ENCODE measurements at places on chromosomes 5 and 9.

- no peak for DNase-seq
Observed at GRCh38 chr5:112064271-112064701, 307.3 kb upstream of the NREP start.

DNA sequence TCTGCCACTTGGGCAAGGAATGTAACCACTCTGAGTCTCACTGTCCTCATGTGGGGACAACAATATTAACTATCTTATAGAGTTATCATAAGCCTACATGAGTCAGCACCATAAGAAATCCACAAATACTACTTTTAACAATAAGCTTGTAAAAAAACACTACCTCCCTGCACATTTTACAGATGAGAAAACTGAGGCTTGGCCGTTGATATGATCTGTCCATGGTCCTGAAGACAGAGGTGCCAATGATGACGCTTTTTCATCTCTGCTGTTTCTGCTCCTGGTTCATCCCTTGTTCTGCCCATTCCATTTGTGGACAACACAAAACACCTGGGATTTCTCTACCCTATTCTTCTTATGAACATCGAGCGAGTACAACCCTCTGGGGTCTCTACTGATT lies 23.4 kb upstream of the STRBP start:
- no peak for DNase-seq

GRCh38 chr5:67020096-67020615 lies 176.4 kb downstream of the CD180 start:
- no peak for DNase-seq

DNA sequence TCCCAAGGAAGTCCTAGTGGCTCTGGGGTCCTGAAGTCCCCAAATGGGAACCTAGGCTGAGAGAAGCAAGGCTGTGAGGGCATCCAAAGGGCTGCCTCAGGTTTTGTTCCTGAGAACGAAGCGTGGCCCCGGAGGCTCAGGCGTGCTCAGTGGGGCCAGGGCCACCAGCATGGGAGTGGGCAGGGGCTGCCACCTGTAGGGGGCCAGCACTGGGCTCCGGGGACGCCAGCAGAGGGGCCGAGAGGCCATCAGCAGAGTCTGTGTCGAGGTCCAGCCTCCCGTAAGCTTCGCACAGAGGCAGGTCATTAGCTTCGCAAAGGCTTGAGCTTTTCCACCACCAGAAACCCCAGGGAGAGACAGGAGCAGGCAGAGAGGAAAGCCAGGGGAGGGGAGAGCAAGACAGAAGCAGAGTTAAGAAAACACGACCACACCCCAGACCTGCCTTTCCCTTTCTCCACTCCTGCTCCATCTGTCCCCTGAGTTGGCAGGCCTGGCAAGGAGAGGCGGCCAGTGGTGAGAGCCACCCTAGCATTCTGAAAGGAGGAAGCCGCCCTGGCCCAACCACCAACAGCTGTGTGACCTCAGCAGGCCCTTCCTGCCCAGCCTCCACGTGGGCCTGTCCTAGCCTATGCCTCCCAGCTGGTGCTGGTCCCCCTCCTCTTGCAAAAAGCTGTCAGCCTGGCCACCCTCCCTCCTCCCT lies 5.5 kb upstream of the SURF6 start:
- DNase-seq, result no peak

DNA sequence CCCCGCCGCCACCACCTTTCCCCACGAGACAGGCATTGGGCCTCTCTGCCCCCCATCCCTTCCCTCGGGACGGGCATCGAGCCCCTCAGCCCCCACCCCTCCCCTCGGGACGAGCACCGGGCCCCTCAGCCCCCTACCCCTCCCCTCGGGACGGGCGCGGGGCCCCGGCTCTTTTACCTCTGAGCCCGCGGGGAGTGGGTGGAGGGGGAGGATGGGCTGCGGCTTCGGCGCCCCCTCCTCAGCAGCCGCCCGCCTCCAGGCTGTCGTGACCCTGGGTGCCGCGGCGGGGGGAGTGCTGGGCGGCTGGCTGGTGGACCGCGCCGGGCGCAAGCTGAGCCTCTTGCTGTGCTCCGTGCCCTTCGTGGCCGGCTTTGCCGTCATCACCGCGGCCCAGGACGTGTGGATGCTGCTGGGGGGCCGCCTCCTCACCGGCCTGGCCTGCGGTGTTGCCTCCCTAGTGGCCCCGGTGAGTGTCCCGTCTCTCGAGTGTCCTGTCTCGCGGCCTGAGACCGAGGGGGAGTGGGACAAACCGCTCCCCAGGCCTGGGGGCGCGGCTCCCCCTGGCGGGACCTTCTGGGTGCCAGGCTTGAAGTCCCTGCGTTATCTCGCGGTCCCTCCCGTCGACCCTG lies 791 bp downstream of the SLC2A8 start:
- peak; percentile 47 for DNase-seq

- no peak for DNase-seq
Observed at GRCh38 chr5:140267559-140268018, 35.3 kb downstream of the PFDN1 start.

DNA sequence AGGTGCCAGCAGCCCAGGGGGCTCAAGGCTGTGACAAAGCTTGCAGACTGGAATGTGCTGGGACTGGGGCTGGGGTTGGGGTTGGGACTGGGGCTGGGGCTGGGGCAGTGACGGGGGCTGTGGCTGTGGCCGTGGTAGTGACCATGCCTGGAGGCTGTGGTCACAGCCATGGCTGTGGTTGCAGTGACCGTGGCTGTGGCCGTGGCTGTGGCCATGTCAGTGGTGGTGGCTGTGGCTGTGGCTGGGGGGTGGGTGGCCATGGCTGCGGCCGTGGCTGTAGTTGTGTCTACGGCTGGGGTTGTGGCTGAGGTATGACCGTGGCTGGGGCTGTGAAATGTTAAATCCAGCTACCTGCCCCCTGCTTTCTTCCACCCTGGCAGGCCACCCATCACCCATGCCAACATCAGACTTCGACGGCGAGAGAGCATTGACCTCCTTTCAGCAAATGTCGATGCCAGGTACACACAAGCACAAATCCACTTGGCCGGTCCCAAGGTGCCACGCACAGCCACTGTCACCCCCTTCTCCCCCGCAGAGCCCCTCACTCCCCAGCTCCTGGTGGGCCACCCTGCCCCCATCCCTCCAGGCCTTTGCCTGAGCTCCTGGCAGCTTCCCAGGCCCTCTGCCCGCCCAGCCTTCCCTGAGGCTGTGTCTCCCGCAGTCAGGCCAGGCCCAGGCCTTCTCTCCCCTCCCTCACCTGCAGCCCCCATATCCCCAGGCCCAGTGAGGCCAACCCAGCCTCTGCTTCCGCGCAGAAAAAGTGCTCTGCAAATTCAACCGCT lies 15.3 kb downstream of the LCN9 start:
- DNase-seq, result no peak

DNA sequence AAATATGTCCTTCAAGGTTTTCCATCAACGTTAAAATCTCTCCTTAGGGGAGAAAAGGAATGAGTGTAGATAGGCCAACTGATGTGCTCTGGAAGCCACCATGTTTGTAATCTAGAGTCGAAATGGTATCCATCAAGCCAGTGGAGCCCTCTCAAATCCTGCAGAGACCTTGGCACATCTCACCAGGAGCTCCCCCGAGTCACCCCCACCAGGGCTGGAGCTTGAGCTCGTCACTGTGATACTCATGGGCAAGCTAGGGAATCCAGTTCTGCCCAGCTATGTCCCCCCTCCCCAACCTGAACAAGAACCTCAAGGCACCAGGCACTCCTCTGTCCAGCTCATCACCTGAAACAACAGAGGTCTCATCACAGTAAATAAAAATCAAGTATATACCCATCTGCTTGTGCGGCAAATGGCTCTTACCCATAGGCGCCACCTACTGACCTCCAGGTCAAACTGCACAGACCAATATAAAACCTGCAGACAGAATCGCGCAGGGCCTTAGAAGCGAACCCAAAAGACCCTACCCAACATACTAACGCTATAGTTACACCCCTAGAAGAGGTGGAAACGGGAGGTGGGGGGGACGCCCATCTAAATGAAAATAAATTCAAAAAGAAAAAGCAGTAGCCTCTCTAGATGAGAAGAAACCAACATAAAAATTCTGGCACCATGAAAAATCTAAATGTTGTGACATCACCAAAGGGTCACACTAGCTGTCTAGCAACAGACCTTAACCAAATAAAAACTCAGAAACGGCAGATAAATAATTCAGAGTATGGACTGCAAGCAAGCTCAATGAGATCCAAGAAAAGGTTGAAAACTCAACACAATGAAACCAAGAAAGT lies 75.0 kb downstream of the TTC39B start:
- DNase-seq, result peak; percentile 39

DNA sequence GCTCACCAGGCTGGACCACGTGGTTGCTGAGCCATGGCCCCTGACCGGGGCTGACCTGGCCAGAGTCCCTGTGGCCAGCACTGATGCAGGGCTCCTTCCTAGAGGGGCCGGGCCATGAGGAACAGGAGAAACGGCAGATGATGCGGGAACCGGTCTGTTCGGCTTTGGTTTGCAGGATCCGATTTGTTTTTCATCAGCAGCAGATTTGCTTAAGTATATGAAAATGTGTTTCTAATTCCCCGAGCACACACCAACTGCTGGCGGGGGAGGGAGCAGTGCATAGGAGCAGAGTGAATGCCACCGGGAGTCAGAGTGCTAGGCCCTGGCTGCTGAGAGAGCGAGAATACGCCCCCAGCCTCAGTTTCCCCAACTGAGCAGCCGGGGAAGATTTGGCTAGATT lies 13.6 kb downstream of the NTNG2 start:
- DNase-seq, result no peak

- DNase-seq, result no peak
Observed at GRCh38 chr9:76725011-76725546, 39.2 kb upstream of the PCA3 start.

DNA sequence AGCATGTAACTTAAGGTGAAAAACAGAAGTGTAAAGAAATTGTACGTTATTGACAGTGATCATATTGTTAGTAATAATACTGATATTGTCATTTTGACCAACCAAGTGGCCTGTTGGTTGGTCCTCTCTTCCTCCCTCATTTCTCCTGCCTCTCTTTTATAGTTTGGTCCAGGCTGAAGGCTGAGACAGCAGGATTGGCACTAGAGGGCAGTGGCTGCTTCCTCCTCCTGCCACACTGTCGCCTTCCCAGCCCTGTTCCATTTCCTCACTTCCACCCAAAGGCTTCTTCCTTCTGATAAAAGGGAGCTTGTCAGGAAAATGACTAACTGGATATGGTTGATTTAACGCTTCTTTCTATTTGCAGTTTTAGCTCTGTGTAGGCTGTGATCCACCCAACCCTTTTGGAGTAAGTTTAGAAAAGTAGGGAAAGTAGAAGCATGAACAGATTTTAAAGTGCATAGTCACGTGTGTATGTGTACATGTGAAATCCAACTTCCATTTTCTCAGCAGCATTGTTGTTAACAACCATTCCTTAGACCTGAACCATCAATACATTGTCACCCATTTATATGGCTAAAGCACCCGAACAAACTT lies 35.6 kb downstream of the PTCD2 start:
- DNase-seq, result no peak

DNA sequence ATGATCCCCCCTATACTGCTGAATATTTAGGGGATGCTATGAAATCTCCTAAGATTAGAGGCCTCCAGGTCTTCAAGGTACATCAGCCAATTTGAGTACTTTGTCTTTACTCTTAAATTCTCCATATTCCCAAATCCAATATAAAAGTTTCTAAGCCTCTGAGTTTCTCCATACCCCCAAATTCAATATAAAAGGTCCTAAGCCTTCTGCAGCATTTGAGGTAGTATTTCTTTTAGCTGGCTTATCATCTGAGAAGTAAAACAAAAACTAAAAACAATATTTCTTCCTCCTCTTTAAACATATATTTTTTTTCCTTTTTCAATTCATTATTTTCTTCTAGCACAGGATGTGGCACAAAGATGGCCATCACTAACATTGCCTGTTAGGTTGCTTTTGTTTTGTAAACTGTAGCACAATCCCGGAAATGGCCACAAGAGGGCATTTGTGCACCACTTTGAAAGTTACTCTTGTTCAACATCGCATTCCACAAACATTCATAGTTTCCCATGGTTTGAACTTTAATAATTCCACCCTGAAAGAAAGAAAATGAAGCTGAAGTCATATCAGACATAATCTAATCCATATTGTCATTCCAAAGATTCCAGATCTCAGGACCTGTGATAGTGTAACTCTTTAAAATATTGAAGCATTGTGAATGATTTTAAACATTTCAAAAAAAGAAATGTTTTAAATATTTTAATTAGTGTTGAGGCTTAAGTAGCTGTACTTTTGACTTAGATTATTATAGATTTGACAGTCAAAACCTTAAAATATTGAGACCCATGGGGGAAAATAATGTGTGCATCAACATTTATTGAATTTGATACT lies 21.0 kb upstream of the SCGB3A2 start:
- DNase-seq, result peak; percentile 52

DNA sequence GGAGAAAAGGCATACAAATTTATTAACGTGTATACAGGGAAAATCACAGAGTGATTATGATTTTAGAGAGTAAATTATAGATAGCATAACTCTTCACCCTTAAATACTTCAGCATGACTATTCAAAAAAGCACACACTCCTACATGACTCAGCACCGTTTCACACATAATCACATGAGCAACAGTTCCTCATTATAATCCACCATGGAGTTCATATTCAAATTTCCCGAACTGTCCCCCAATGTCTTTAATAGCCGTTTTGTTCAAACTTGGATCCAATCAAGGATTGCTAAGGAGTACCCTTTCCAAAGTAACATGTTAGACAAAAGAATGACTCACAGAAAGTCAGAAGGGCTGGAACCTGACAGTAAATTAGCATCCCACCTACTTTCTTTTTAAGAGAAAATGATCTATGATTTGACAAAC lies 32.1 kb downstream of the RAPGEF1 start:
- peak; percentile 43 for DNase-seq

DNA sequence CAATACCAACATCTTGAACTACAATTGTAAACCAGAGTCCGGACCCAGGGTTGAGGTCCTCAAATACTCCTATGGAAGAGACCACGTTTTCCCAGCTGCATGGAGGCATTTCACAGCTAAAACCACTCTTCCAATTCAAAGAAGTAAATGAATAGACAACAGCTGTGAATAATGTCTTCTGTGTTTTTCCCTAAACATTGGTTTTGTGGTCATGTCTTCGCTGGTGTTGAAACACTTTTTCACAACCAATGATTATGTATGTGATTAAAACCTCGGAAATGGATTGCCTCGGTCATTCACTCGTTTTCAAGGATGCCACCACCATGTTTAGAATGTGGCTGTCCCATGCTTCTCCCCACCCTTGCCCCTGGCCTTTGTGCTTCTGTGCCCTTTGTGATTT lies 9.4 kb upstream of the TENT4A start:
- no peak for DNase-seq

GRCh38 chr5:135397084-135397483 lies 1.9 kb downstream of the MACROH2A1 start:
- no peak for DNase-seq

- DNase-seq, result no peak
Observed at GRCh38 chr5:10949856-10950630, 189.0 kb upstream of the DAP start.

- no peak for DNase-seq
Observed at GRCh38 chr5:118224546-118224945, 763.8 kb downstream of the DTWD2 start.

- peak; percentile 26 for DNase-seq
Observed at GRCh38 chr5:7745882-7746610, 104.9 kb downstream of the CFAP90 start.

- no peak for DNase-seq
Observed at GRCh38 chr5:127028822-127029457, 1.4 kb downstream of the MARCHF3 start.

- DNase-seq, result peak; percentile 83
Observed at GRCh38 chr9:27572566-27572917, 739 bp downstream of the C9orf72 start.

Data from activated CD4-positive, alpha-beta T cell treated with anti-CD3 and anti-CD28 coated beads, Interleukin-10, Interleukin-2, amounts not matched to agents 100 ng/mL and 50 ng/mL, durations not matched to agents 16 hours and 8 hours (primary cell).